ENCODE measurements at places on chromosomes 6 and 20.
A peak's percentile ranks its signal among the peaks of the same experiment; 100 is the strongest.

DNA sequence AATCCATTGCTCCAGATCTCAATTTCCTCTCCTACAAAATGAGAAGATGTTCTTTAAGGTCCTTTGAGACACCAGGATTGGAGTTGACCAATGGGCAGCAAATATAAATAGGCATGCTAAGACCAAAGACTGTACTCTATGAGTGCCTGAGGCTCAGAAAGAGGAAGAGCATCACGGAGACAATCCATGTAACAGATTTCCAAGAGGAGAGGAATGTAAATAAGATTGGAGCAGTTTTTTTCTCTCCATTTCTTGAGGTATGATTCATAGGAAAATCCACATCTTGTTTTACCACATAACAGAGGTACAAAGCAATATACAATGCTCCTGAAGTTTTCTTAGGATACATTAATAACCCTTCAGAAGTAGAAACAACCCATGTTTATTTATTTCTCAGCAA is 109.8 kb downstream of the UBE3D start:
- ATAC-seq: no peak

GRCh38 chr20:35768731-35769664 is 2.8 kb upstream of the PHF20 start:
- ATAC-seq: peak; percentile 57

DNA sequence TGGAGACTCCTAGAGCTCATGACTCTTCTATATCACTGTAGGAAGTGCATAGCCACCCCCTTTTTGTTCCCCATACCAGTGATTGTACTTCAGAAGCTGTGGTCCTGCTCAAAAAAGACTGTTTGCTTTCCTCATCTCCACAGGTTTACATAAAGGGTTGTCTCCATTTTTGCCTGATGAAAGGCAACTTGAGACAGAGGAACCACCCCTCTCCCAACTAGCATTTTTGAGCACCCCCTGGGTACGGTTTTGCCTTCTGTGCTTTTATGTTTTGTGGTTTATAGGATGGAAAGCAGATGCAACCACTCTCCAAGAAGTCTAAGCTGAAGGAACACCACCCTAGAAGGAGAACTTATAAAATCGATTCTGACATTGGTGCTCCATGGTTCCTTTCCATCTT is 127.7 kb upstream of the SUPT3H start:
- ATAC-seq: no peak

- no peak for ATAC-seq
Measured at GRCh38 chr20:5971203-5971602, 20.8 kb downstream of the MCM8 start.

- no peak for ATAC-seq
Measured at GRCh38 chr6:122363769-122364483, 35.5 kb upstream of the HSF2 start.

DNA sequence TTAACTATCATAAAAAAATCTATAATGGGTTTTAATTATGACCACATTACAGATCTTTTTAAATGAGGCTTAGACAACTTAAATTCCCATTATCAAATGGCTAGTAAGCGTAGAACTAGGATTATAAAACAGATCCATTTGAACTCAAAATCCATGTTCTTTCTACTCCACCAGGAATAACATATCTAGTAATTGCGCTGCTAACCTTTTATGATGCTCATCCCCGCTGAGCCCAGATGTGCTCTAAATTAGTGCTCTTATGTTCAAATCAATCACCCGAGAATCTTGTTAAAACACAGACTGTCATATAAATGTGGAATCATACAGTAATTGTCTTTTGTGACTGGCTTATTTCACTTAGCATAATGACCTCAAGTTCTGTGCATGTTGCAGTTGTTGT is 903.1 kb downstream of the PHF3 start:
- peak; percentile 57 for ATAC-seq

DNA sequence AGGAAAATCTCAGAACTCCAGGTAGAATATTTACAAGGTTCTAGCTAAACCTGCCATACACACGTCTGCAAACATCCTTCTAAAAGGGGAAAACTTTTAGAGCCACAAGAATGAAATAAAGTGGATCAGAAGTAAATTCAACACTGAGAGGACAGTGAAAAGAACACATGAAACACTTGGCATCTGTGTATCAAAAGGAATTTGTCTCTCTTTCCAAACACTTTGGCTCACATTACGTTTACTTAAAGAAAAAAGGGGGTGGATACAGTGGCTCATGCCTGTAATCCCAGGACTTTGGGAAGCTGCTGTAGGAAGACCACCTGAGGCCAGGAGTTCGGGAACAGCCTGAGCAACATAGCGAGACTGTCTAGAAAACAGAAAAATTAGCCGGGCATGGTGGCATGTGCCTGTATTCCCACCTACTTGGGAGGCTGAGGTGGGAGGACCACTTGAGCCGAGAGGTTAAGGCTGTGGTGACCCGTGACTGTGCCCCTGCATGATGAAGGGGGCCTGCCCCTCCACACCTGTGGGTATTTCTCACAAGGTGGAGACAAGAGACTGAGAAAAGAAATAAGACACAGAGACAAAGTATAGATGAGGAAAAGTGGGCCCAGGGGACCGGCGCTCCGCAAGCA is 35.4 kb downstream of the NINL start:
- ATAC-seq: no peak

DNA sequence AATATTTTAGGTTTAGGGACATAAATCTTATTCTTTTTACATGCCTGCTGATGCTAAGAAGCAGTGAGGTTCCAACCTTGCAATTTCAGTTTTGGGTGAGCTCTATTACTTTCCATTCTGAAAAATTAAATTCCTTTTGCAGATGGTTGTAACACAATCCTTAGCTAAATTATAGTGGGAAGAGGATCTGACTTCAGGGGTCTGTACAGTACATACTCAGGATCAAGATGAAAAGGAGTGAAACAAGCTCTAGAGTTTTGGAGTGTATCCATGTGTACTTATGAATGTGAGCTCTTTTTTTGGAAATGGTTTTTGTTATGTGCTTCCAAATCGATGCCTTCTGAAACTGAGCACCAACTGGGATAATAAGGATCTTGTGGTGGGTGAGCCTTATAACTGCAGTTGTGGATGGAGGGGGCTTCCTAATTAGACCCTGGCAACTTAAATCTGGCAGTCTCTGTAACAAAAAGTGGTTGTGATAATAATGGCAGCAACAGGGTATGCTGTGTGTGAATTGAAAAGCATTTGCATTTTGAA is 218.8 kb upstream of the MAP3K7 start:
- no peak for ATAC-seq

DNA sequence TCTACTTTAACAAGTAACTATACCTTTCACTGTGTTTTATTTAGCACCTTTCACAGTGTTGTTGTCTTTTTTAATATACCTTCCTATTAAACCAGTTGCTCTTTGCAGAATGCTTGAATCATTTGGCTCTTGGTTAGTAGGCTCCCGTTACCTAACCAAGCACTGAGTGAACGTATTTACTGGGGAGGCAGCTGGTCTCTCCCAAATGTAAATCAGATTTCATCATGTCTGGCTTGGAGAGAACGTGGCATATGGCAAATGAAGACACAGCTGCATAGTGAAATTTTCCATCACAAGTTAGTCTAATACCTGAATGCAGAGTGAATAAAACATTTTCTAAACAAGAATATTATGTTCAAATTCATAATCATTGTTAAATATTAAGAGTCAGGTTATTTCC is 12.4 kb downstream of the HTR1E start:
- peak; percentile 46 for ATAC-seq

- ATAC-seq: no peak
Measured at GRCh38 chr20:47857569-47858464, 72.5 kb upstream of the SULF2 start.

- no peak for ATAC-seq
Measured at GRCh38 chr6:136063096-136063495, 187.0 kb downstream of the MTFR2 start.

- ATAC-seq: no peak
Measured at GRCh38 chr6:142345261-142345660, 43.5 kb downstream of the ADGRG6 start.

DNA sequence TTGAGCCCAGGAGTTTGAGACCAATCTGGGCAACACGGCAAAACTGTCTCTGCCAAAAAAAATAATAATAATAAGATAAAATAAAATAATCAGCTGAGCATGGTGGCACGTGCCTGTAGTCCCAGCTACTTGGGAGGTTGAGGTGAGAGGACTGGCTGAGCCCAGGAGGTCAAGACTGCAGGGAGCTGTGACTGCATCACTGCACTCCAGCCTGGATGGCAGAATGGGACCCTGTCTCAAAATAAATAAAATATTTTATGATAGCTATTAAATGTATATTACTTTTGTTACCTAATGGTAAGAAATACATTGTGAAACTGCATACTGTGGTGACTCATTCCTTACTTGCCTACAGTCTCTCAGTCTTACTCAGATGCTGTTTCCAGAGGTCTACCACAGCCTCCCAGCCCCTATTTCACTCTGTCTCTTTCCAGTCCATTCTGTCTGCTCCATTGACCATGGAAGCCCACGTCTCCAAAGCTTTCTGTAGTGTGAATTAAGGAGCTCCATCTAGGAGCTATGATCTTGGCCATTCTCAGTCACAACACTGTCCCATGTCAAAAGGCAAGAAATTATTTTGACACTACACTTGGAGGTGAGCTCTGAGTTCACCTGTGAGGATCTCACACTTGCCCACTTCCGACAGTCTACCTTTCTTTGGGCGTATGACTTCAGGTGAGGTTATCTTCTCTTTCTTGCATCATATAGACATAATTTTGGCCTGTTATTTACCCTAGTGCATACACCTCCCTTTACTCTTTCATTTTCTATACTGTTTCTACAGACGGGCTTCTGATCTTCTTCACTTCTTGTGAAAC is 22.4 kb upstream of the SNX9 start:
- peak; percentile 31 for ATAC-seq

GRCh38 chr6:84808491-84809061 is 44.2 kb upstream of the TBX18 start:
- ATAC-seq: no peak

DNA sequence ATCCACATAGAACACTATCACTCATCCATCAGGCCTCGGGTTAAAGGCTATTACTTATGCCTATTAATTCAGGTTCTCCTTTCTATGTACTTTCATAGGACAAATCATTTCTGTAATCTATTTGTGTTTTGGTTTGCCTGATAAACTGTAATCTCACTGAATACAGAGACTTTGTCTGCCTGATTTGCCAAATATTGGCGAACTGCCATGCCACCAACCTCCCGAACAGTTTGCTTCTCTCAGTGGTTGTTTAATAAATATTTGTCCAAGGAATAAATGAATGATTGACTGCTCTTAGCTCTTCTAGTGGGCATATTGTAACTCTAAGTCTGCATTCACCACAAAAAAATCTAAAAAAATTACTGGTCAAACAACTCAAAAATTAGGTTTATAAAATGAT is 170.1 kb upstream of the ZFP64 start:
- no peak for ATAC-seq

DNA sequence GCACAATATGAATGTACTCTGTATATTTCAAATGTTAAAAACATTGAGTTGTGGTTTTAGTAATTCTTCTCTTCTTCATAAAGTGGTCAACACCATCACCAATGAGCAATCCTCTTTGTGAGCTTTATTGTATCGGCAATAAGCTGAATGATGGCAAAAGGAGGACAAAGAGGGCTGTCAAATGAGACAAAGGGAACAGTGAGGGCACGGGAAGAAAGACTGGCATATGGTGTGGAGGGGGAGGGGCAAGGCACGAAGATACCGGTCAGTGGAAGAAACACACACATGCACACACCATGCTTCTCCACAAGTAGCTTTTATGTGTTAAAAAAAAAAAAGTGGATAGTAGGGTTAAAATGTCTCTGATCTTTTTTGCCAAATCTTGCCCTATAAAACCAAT is 506.8 kb upstream of the CITED2 start:
- peak; percentile 75 for ATAC-seq

- peak; percentile 81 for ATAC-seq
Measured at GRCh38 chr20:53865901-53866793, 204.2 kb downstream of the BCAS1 start.

DNA sequence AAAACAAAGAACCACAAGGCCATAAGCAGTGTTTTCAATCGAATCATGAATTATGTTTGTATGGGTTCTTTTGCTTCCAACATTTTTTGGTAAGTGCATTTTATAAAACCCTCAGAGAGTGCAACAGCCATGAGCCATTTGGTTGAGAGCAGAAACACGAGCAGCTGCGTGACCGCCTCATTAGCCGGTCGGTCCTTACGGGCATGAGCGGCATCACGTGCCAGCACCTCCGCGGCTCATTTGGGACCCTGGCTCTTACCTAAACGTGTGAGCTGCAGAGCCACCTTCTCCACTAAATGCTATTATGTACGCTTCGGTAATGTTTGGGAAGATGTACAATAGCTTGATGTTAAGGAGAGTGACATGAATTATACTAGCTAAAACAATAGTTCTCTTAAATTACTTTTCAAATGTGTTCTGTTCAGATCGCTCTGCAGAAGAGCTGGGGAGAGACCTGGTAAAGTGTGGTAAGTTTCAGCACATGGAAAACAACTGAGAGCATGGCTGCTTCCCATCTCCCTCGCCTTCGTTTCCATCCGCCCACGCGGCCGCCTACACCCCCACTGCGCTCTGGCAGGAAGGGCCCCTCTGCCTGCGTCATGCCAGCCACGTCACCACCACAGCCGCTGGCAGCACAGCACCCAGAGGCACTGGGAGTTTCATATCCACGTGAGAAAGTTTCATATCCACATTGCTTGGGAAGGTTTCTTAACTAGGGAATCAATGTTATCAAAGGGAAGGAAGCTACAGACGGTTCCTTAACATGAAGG is 23.7 kb upstream of the PDE10A start:
- ATAC-seq: no peak

DNA sequence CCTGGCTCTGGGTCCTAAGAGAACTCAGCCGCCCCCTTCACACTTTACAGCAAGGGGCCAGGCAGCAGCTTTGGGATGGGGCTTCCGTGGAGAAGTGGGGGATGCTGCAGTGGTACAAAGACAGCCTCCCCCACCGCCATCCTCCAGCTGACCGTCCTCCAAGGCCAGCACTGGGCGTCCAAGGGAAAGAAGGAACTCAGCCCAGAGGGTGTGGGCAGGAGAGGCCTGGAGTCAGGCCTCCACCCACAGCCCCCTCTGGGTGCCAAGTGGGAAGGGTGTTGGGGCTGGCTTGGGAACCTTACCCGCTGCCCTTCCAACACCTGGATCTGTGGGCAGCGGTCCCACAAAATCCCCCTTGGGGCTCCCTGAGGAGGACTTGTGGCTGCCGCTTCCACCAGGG is 13.1 kb downstream of the STMN3 start:
- no peak for ATAC-seq

- ATAC-seq: no peak
Measured at GRCh38 chr20:53208110-53208832, 236.1 kb downstream of the TSHZ2 start.

GRCh38 chr6:82963191-82963925 is 102.3 kb downstream of the UBE3D start:
- no peak for ATAC-seq

GRCh38 chr6:27157459-27158315 is 89.8 kb upstream of the PRSS16 start:
- peak; percentile 89 for ATAC-seq

GRCh38 chr6:149451376-149452036 is 33.3 kb downstream of the ZC3H12D start:
- ATAC-seq: peak; percentile 39

- ATAC-seq: no peak
Measured at GRCh38 chr20:44959082-44959637, 1.0 kb downstream of the TOMM34 start.

- ATAC-seq: no peak
Measured at GRCh38 chr20:55936209-55936595, 69.1 kb downstream of the CBLN4 start.

- ATAC-seq: no peak
Measured at GRCh38 chr6:144307880-144308279, 22.7 kb downstream of the UTRN start.

GRCh38 chr6:135021310-135022049 is 33.1 kb downstream of the HBS1L start:
- ATAC-seq: no peak

GRCh38 chr6:52590152-52590891 is 13.5 kb upstream of the TRAM2 start:
- ATAC-seq: no peak

- no peak for ATAC-seq
Measured at GRCh38 chr6:13924949-13925881, at the start of gene RNF182. RNF182 (plus strand) TSS chr6:13924952; CDS start chr6:13977120, 52,168 bp downstream.

Measured in motor neuron (in vitro differentiated cells).